ENCODE measurements at places on chromosomes 1 and 21. TPM values are rescaled to one million over a fixed set of nuclear protein-coding genes. Genes with fewer than 3 reads are reported as not detected.

ZNF326 gene
- 20.0 TPM for total RNA-seq

GNG5 gene
- total RNA-seq: 186 TPM

FNDC5 gene
- total RNA-seq: 0.95 TPM

PIP5K1A gene
- 43.5 TPM for total RNA-seq

CR1 gene
- total RNA-seq: not detected

SUSD4 gene
- total RNA-seq: 0.34 TPM

FAM78B gene
- total RNA-seq: 0.31 TPM

MYBPH gene
- total RNA-seq: not detected
